ENCODE measurements at places on chromosomes 6 and 20.

DNA sequence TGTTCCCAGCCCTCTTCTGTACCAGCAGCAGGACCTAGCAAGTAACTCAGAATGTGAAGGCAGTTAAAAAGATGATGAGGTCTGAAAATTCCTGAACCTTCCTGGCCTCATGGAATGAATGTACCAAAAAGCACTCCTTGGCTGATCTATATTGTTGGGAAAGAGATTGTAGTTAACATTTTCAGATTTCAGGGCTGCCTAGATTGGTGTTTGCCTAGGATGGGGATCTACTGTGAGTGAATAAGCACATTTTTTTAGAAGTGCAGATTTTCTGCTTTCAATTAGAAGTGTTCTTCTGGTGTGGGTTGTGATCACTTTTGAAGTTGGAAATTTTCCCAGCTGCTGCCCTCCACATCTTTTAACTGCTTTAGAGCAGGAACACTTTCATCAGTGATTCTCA lies 6.2 kb downstream of the MYLIP start:
- DNase-seq: no peak

DNA sequence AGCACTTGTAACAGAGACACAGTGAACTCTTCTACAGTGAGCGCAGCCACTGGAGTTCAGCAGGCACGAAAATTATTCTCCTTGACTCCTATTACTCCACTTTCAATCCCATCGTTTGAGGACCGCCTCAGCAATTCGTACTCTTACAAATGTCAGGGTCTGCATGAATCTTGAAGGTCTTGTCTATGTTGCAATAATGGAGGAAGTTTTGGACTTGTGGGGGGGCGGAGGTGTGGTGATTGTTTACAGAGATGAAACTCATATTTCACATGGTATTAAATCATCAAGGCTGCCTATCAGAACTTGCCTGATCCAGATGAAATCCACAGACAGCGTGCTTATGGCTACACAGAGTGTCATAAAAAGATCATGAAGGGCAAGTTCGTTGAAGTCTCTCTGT lies 42.0 kb downstream of the SLC2A12 start:
- no peak for DNase-seq

DNA sequence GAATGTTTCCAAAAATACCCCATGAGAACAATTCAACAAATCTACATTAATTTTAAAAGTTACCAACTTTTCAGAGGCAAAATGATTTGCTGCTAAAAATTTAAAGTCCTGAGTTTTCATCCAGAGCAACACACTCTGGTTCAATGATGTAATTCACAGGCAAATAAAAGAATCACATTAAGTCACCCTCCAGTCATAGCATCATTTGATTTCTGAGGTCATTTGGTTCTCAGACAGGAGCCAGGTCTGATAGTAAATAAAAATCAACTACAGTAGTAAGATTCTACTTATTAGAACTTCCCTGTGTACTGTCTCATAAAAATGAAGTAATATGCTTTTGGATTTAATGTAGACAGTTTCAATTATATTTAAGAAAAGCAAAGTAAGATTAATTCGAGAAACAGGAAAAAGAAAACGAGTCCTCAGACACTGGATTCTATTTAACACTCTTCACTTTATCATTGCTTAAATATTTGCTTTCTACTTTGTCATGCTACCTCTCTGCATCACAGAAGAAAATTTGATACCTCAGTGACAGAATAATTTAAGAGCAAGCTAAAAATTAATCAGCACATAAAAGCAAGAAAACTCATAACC lies 25.8 kb downstream of the MAP7 start:
- no peak for DNase-seq

- DNase-seq: no peak
Measured at GRCh38 chr20:62425281-62426058, 1.9 kb downstream of the RBBP8NL start.

GRCh38 chr20:10309326-10309725 lies 90.7 kb downstream of the SNAP25 start:
- DNase-seq: no peak

DNA sequence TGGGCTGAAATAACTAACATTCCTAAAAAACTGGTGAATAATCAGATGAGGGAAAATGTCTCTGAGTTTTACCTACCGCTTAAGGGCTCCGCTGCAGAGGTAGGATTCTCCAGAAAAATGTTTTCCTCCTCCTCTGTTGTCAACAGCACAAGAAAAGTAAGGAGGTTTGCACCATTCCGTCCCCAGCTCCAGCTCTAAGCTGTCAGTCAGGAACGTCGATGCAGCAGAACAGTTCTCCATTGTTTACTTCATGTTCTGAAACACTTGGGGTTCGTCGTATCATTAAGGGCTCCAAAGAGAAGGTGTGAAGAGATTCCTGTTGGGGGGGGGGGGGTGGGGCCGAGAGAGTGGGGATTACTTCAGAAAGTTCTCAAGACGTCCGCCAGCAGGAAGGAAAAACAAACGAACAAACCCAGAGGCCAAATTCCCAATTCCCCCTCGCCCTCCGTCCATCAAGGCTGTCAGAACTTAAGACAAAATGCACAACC lies 734 bp downstream of the MMS22L start:
- DNase-seq: no peak

DNA sequence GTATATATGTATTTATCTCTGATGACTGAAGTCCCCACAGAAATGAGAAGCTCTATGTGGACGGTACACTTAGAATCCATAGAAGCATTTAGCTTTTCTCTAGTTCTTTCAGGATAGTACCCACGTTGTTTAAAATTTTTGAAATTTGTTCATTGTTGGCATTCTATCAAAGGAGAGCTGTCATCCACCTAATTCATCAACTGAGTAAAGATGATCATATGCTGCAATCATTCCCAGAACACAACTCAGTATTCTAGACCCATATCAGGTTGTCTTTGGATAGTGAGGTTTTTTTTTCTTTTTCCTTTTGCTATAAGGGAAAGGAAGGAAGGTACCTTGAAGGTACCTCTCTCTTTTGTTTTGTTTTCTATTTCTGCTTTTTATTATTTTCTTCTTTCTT lies 9.3 kb downstream of the SERAC1 start:
- no peak for DNase-seq

- DNase-seq: no peak
Measured at GRCh38 chr6:132365281-132365907, 35.9 kb downstream of the MOXD1 start.

DNA sequence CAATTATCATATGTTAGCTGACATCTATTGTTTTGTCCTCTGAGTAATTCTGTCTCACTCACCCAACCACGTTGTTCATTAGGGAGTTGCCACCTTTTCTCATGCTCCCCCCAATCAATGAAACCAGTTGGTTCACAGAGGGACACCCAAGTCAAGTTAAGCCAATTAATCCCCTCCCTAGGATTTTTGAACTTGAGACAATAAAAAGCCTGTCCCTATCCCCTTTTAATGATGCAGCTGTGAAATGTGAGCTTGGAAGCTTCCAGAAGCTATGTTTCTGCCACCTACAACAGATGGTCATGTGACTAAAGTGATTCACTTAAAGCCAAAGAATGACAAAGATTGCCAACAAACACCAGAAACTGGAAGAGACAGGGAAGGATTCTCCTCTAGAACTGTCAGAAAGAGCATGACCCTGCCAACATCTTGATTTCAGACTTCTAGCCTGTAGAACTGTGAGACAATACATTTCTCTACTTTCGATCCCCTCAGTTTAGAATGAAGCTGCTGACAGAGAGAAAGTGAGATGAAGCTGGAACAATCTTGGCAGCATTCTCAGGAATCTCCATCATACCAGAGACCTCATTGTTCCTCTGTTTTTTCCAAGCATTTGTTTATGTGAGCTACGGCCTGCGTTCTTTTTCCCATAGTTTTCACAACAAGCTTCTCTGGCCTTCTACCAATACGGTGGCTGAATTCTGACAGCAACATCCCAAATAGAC lies 57.8 kb upstream of the TPD52L1 start:
- no peak for DNase-seq

- DNase-seq: peak; percentile 25
Measured at GRCh38 chr20:49187330-49187850, 744 bp downstream of the STAU1 start.

GRCh38 chr6:149864578-149865535 lies 698 bp upstream of the LRP11 start:
- peak; percentile 30 for DNase-seq

- DNase-seq: no peak
Measured at GRCh38 chr6:69542494-69542893, 254.3 kb downstream of the LMBRD1 start.

GRCh38 chr20:47674686-47675085 lies 110.6 kb downstream of the SULF2 start:
- DNase-seq: no peak

DNA sequence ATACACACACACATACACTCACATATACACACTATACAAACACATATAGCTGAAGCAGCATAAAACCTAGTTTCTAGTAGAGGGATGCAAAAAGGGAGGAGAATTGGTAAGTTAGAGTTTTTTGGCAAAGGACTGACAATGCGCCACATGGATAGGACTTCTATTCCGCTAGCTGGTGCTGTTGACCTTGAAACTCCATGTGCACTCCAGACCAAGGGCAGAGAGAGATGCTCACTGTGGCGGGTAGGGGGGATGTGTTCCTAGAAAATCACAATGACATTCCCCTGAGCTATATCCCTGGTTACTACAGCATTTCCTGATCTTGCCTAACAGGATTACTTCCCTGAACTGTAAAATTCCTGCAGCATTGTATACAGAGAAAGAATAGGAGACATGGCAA lies 19.2 kb downstream of the MICA start:
- no peak for DNase-seq

- no peak for DNase-seq
Measured at GRCh38 chr20:24001712-24002405, 13.3 kb upstream of the GGTLC1 start.

DNA sequence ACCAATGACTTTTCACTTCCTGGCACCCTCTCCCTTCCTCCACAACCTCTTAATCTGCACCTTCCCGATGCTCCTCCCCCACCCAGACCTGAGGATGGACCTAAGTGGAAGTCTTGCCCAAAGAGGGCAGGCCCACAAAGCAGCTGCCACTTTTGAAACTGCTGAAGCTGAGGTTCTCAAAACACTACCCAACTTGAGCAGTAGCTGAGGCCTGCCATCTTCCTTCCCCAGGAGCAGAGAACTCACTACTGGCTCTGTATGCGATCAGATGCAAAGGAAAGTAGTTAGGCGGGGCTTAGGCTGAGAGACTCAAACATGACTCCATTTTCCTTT lies 1.5 kb downstream of the HM13 start:
- DNase-seq: peak; percentile 34

DNA sequence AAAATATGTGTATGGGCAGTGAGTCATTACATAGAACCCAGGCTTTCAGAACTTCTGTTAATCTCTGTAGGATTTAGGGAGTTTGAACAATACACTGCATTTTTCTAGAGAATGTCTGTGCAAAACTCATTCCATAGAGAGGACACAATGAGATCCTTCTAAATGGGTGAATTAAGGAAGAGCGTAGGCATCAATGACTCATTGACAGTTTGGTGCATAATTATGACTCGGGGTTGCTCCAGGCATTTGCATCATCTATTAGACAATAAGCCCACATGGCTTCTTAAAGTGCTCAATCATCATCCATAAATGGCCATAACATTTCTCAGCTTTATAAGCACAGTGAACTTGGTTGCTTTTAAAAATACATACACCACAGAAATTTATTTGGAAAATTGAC lies 625.5 kb downstream of the CDH26 start:
- no peak for DNase-seq

All from stimulated activated CD4-positive, alpha-beta T cell treated with anti-CD3 and anti-CD28 coated beads, Interleukin-15, amount 100 ng/mL, for 24 hours (primary cell).